Effector memory CD4-positive, alpha-beta T cell (primary cell): ENCODE measurements at places on chromosomes 6 and 20.

- no peak for DNase-seq
These were observed 46.2 kb upstream of the BCLAF1 start for GRCh38 chr6:136335736-136336363.

DNA sequence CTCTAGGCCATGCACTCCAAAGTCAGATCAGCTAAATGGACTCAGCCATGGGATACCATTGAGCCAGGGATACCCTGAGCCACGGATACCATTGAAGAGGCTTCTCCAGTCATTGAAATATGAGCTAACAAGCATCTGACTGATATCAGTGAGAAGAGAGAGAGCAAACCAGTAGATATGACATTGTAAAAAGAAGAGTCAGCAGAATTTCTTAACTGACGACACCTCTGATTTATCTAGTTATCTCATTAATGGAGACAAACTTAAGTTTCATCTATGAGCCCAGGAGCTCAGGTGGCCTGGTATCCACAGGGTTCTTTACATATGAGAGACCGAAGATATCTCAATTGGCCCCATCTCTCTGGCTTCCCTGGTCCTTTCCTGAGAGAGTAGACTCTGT lies 140.6 kb downstream of the TBC1D7 start:
- no peak for DNase-seq

- no peak for DNase-seq
These were observed 82.1 kb upstream of the COL21A1 start for GRCh38 chr6:56329271-56330050.

GRCh38 chr6:5904532-5904931 lies 102.2 kb downstream of the NRN1 start:
- DNase-seq: no peak

DNA sequence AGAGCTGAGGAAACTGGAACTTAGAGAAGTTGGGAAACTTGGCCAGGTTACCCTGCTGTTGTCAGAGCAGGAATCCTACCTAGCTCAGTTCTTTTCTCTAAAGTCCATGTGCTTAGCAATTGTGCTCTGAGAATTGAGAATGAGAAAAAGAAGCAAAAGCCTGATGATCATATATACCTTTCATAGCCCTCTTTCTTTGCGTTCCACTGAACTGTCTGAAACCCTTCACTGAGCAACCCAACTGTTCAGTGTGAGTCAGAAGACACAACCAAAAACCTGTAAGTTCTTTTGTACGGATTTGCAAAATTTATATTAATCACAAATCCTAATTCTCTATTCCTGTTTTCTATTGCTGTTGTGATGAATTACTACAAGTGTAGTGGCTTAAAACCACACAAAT lies 80.6 kb downstream of the PHF3 start:
- no peak for DNase-seq

- no peak for DNase-seq
These were observed 350.9 kb upstream of the PRND start for GRCh38 chr20:4370851-4371250.

GRCh38 chr20:59747671-59748515 lies 143.6 kb downstream of the PHACTR3 start:
- no peak for DNase-seq

DNA sequence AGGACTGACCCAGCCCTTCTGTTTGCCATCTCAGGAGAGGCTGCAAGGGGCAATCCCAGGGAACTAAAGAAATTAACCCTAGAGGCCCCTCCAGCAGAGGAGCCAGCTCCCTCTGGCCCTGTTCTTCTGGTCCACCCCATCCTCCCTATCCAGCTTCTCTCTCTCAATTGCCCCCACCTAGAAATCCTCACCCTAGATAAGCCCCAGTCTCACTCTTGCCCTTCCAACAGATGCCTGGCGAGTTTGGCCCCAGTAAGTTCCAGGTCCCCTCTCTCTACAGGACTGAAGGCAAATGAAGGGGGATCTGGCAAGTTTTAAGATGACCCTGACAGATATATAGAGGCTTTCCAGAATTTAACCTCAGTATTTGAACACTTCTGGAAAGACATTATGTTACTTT lies 134.0 kb downstream of the THBS2 start:
- no peak for DNase-seq

GRCh38 chr20:43751167-43752050 lies 24.6 kb upstream of the GTSF1L start:
- no peak for DNase-seq

GRCh38 chr20:59560588-59561227 lies 43.6 kb upstream of the PHACTR3 start:
- no peak for DNase-seq

- no peak for DNase-seq
These were observed 3.4 kb upstream of the CTSZ start for GRCh38 chr20:59010321-59010994.

- no peak for DNase-seq
These were observed 230.7 kb upstream of the MARCKS start for GRCh38 chr6:113626475-113626874.

- no peak for DNase-seq
These were observed 340.5 kb upstream of the SYNCRIP start for GRCh38 chr6:85983032-85983659.

GRCh38 chr20:33148040-33148439 lies 19.9 kb upstream of the BPIFA2 start:
- no peak for DNase-seq

GRCh38 chr6:48144021-48144420 lies 33.0 kb upstream of the PTCHD4 start:
- DNase-seq: no peak

DNA sequence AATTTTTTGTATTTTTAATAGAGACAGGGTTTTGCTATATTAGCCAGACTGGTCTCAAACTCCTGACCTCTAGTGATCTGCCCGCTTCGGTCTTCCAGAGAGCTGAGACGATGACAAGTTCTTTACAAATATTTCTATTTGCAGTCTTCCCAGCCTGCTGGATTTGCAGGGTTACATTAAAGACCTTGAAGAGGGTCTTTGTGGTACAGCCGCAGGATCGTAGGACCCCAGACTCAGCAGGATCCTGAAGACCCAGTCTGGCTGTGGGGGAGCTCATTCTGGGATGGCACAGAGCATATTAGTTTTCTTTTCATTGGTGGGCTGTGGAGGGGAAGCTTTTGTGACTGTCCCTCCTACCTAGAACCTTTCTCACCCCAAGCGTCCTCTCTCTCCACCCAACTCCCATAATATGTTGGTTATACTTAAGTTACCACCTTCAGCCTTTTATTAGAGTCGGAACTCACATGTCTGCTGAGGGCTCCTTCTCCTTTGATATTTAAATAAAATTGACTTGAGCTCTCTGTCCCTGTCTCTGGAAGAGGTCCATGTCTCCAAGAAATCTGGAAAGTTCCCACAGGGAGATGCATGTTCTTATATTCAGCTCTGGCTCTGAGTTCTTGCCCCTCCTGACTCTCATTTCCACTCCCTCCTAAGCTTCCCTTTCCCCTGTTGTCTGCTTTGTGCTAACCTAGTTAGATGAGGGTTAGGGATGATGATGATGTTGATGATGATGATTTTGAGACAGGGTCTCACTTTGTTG lies 72.0 kb downstream of the TIAM2 start:
- no peak for DNase-seq

- DNase-seq: no peak
These were observed 66.8 kb upstream of the AFDN start for GRCh38 chr6:167759912-167760311.

GRCh38 chr6:12980741-12981140 lies 264.2 kb downstream of the PHACTR1 start:
- DNase-seq: no peak

DNA sequence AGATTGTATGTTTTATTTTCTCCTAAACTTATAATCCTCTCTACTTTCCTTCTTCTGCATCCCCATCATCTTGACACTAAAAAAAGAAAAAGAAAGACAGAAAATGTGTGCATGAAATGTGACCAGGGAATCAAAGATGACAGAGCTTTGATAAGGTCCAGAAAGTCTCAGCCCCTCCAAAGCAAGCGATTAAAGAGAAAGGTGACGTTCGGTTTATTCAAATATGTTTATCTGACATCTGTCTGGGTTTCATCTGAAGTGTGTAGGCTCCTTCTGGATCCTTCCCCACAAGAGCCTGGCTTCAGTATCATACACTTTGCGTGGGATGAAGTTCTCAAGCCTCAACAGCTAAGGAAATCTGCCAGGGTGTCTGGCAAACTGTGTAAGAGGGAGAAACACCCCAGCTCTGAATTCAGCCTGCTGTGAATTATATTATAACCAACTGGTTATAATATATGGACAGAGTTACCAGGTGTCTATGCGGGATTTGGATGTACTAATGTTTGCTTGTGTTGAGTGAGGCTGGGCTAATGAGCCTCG lies 263.0 kb downstream of the ZNF217 start:
- no peak for DNase-seq

DNA sequence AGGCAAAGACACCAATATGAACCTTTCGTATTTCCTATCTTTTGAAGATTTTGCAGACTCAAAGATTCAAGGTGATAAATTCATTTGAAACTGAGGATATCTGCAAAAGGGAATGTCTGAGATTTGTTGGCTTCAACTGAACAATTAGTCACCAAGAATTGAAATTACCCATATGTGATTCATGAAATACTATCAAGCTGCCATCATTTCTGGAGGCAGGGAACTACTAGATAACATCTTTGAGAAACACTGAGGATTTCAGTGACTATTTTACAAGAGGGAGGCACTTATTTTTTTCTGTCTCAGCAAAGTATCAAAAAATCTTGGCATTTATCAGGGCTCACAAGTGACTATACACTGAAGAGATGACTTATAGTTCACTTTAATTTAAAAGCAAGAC lies 39.8 kb upstream of the MMS22L start:
- DNase-seq: no peak

DNA sequence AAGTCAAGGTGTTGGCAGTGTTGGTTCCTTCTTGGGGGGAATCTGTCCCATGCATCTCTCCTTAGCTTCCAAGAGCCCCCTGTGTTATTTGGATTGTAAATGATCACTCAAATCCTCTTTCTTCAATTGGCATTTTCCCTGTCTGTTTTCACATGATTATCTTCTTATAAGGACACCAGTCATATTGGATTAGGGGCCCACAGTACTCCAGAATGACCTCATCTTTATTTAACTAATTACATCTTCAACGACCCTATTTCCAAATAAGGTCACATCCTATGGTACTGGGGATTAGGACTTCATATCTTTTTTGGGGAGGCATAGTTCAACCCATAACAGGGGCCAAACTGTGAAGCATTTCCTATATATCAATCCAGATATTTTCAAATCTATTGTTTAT lies 57.3 kb downstream of the PTPRA start:
- DNase-seq: no peak

DNA sequence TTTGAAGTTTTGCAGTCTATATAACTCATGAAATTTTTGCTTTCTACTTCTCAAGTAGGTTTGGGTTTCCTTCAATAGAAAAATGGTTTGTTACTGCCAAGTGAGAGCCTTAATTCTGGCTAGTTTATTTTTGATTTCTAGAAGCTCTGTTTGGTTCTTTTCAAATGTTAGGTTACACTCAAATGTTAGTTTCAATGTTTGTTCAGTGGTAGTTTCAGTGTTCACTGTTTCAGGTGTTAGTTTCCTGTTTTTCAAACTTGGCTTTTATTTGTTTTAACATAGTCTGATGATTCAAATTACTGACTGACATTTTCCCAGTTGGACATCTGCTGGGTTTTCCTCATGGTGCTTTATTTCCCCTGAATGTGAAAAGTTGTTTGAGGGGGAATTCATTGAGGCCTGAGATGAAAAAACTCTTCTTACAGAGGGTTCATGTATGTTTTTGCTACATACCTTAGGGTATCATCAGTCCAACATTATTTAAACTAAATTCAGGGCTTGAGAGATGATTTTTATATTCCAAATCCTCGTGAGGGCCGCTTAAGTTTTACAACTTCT lies 189.0 kb downstream of the JARID2 start:
- DNase-seq: no peak

DNA sequence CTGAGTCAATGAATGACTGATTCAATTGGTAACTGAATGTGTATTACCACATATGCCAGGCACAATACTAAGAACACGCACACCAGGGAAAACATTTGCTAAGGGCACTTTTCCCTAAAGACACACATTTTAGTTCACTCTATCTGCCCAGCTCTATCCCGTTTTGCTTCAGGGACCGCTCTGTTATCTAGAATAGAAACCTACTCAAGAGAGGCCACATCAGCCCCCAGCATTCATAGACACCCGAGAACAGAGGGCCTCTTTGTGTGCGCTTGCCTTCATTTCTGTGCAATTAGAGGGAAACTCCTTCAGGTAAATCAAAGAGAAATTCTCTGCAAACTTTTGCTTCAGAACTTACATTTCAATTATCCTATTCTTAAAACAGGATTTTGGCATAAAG lies 50.3 kb downstream of the DZANK1 start:
- DNase-seq: no peak

GRCh38 chr6:16490616-16491015 lies 252.2 kb downstream of the GMPR start:
- DNase-seq: no peak

DNA sequence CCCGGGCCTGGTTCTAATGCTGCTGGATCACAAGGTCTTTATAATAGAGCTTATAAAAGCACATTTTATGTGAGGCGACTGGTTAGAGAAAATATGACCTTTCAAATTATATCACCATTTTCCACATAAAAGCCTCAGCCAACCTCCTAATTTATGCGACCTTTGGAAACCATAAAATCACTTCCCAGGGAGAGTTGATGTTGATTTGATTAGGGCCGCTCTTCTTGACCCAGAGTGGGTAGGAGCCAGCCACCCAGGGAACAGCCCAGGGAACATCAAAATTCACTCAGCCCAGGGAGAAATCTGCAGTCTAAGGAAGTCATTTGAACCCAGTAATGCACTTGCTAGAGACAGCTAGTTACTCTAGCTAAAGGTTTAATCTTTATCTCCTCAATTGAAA lies 79.8 kb upstream of the TENT5A start:
- DNase-seq: no peak

DNA sequence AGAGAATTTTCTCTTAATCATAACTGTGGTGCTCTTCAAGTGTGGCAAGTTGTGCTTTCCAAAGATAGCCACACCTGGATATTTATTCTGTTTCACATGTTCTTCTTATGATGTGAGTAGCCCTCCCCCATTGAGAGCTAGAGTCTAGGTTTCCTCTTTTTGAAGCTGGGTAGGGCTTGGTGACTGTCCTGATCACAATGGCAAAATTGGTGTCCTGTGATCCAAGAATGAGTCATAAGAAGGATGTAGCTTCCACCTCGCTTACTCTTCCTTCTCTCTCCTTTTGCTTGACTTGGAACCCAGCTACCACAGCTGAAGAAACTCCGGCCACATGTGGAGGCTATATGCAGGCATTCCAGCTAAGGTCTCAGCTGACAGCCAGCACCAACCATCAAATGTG lies 7.4 kb upstream of the IGF2R start:
- no peak for DNase-seq
